ENCODE measurements at places on chromosomes 5 and 9. TPM values are rescaled to one million over a fixed set of nuclear protein-coding genes. Genes with fewer than 3 reads are reported as not detected.

The RIMOC1 gene
- total RNA-seq: 28.0 TPM

The DOLPP1 gene
- 28.4 TPM for total RNA-seq

DNA sequence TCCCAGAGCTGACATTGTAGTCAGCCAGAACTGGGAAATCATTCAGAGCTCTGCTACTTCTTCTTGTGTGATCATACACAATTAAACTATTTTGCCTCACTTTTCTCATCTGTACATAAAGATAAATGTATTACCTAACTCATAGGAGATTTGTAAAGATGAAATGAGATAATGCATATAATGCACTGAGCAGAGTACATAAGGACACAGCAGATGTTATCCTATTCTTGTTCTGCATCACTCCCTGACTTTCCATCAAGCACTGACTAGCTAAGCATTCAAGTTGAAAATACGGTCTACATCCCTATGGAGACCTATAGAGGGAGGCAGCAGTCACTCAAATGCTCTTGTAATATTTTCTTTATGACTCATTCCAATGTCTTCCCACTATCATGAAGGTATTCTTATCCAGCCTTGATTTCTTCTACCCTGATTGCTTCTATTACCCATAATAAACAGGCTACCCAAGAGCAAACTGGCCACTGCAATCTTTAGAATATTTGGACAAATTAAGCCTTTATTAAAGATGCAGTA is 16.3 kb upstream of the PRR16 start:
- no peak overlapping the region for H3K27ac ChIP-seq
- H3K4me1 ChIP-seq: no peaks in the 10 kb centered on the region
- H3K36me3 ChIP-seq: no peaks in the 10 kb centered on the region
- DNase-seq: no peak
- H3K27me3 ChIP-seq: peaks cover 2% of the 10 kb centered on the region
- H3K4me3 ChIP-seq: no peak overlapping the region

DNA sequence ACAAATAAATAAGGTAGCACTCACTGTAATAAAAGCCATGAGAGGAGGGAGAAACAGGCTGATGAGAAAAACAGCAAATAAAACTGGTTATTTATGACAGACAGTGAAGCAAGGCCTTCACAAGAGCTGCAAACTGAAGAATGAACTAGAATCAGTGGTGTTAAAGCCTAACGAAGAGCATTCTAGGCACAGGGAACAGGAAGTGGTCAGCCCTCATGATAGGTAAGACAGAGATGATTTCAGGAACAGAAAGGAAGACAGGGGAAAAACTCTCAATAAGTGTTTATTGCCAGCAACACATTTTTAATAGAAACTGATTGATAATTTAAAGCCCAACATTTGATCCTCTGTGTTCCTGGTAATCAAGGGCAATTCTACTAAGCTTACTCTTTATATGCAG is 124.5 kb downstream of the EDIL3 start:
- no peak overlapping the region for H3K27ac ChIP-seq
- H3K27me3 ChIP-seq: no peaks in the 10 kb centered on the region
- H3K4me1 ChIP-seq: no peaks in the 10 kb centered on the region
- H3K36me3 ChIP-seq: no peaks in the 10 kb centered on the region
- no peak overlapping the region for H3K4me3 ChIP-seq
- DNase-seq: no peak

- peaks cover 25% of the 10 kb centered on the region for H3K4me1 ChIP-seq
- no peaks in the 10 kb centered on the region for H3K27me3 ChIP-seq
- no peak overlapping the region for H3K4me3 ChIP-seq
- H3K27ac ChIP-seq: no peak overlapping the region
Observed at GRCh38 chr9:20466328-20467008, 155.8 kb downstream of the MLLT3 start.

DNA sequence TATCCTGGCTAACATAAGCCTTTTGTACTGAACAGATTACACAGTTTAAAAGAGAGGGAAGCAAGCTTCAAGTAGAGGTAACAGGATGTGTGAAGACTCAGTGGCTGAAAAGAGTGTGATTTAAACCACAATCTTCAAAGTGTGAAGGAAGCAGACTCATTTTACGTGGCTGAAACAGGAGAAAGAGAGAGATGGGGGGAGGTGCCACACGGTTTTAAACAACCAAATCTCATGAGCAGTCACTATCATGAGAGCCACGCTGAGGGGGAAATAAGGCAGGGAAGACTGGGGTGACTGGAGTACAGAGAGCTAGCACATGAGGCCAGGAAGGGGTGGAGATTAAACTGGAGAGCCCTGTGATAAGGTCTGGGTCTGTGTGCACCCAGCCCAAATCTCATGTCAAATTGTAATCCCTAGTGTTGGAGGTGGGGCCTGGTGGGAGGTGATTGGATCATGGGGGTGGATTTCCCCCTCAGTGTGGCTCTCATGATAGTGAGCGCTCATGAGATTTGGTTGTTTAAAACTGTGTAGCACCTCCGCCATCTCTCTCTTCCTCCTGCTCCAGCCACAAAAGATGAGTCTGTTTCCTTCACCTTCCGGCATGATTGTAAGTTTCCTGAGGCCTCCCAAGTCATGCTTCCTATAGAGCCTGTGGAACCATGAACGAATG is 318.6 kb upstream of the CD180 start:
- peak; percentile 34 for DNase-seq
- peak overlapping the region; percentile 37 for H3K27ac ChIP-seq
- peaks cover 7% of the 10 kb centered on the region for H3K36me3 ChIP-seq
- peaks cover 50% of the 10 kb centered on the region for H3K4me1 ChIP-seq
- H3K4me3 ChIP-seq: peak overlapping the region; percentile 13
- H3K27me3 ChIP-seq: peaks cover 7% of the 10 kb centered on the region

DNA sequence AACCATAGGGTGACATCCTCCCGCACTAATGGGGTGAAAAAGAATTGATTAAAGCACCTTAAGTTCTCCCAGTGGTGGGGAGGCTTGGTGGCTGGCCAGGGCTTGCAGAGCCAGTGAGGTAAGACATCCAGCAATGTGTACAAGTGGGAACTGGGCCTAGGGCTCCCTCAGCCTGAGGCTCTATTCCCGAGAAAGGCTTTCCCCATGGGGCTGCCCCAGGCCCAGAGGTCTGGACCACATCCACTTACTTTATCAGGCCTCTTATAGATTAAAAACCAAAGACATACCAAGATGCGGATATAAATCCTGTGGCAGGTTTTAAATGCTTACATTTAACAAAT is 35.3 kb downstream of the C5orf15 start:
- H3K4me1 ChIP-seq: peaks cover 54% of the 10 kb centered on the region
- H3K27ac ChIP-seq: peak overlapping the region; percentile 68
- peaks cover 2% of the 10 kb centered on the region for H3K27me3 ChIP-seq
- H3K4me3 ChIP-seq: no peak overlapping the region
- no peaks in the 10 kb centered on the region for H3K36me3 ChIP-seq
- DNase-seq: no peak

- H3K27ac ChIP-seq: no peak overlapping the region
- no peak overlapping the region for H3K4me3 ChIP-seq
- DNase-seq: no peak
- peaks cover 27% of the 10 kb centered on the region for H3K36me3 ChIP-seq
Observed at GRCh38 chr9:135951889-135952663, 9.1 kb downstream of the UBAC1 start.

- no peak overlapping the region for H3K27ac ChIP-seq
- no peak overlapping the region for H3K4me3 ChIP-seq
- peaks cover 11% of the 10 kb centered on the region for H3K36me3 ChIP-seq
Observed at GRCh38 chr5:179852993-179853547, 5.5 kb downstream of the MRNIP start.

- DNase-seq: no peak
- no peak overlapping the region for H3K27ac ChIP-seq
- H3K27me3 ChIP-seq: no peaks in the 10 kb centered on the region
- no peaks in the 10 kb centered on the region for H3K36me3 ChIP-seq
- H3K4me1 ChIP-seq: no peaks in the 10 kb centered on the region
Observed at GRCh38 chr9:11871852-11872251, 821.3 kb upstream of the TYRP1 start.

GRCh38 chr5:144203750-144204596 is 33.3 kb downstream of the KCTD16 start:
- DNase-seq: no peak
- no peaks in the 10 kb centered on the region for H3K4me1 ChIP-seq
- no peak overlapping the region for H3K27ac ChIP-seq
- H3K4me3 ChIP-seq: no peak overlapping the region
- H3K27me3 ChIP-seq: peaks cover 48% of the 10 kb centered on the region

DNA sequence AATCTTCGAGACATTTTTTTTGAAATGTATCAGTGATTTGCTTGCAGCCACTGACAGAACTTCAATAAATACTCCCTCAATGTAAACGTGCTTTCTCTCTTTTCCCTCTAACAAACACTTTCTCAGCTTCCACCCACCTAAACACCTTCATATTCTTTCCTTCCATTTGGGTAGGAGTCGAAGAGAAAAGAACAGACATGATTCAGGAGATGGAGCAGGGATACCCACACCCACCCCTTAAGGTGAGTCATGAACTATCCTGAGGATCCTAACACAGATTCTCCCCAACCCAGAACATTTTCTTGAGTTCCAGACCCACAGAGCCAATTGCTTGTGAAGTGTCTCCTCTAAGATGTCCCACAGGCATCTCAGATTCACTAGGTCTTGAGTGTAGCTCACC is 488.8 kb downstream of the CDK5RAP2 start:
- no peak for DNase-seq
- no peaks in the 10 kb centered on the region for H3K4me1 ChIP-seq
- no peaks in the 10 kb centered on the region for H3K36me3 ChIP-seq
- no peak overlapping the region for H3K4me3 ChIP-seq
- no peak overlapping the region for H3K27ac ChIP-seq

GRCh38 chr9:96040591-96041461 is 165.3 kb downstream of the ERCC6L2 start:
- peaks cover 8% of the 10 kb centered on the region for H3K36me3 ChIP-seq
- no peak overlapping the region for H3K27ac ChIP-seq
- no peak overlapping the region for H3K4me3 ChIP-seq
- no peaks in the 10 kb centered on the region for H3K4me1 ChIP-seq
- H3K27me3 ChIP-seq: peaks cover 6% of the 10 kb centered on the region

DNA sequence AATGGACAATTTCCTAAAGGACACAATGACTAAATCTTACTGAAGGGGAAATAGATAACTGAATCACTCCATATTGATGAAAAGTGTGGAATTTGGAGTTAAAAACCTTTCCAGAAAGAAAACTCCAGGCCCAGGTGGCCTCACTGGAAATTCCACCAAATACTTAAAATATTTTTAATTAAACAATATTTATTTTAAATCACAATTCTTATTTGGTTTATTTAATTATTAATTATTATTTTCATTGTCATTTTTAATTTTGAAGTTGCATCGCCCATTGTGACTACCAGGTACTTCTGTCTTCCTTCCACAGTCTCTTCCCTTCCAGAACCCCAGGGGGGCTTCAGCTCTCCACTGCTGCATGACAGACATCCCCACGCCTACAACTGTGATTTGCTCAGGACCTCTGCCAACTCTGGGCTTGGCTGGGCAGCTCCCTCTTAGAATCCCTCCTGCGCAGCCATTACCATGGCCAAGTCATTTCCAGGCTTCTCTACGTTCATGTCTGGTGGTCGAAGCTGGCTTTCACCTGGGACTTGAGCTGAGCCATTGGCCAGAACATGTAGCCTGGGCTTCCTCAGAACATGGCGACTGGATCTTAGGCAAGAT is 16.4 kb upstream of the GADD45G start:
- H3K27ac ChIP-seq: no peak overlapping the region
- no peak overlapping the region for H3K4me3 ChIP-seq
- no peaks in the 10 kb centered on the region for H3K36me3 ChIP-seq

DNA sequence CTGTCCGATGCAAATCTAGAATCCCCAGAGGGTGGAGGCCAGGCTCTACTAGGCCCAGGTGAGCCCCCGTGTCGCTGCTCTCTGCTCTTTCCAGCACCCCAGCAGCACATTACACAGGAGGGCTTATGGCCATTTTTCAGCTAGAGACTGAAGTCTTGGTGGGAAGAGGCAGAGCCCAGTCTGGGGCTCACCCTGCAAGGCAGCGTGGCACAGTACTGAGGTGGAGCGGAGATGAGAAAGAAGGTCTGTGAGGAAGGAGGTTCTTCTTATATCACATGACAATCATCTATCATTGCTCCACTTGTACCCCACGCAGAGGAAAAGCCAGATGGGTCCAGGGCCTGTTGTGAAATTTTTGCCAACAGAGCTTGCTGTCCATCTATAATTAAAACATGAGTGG is 10.0 kb upstream of the KIF12 start:
- DNase-seq: no peak
- H3K27ac ChIP-seq: no peak overlapping the region
- no peaks in the 10 kb centered on the region for H3K4me1 ChIP-seq

GRCh38 chr5:100761192-100761591 is 141.9 kb downstream of the ST8SIA4 start:
- H3K36me3 ChIP-seq: no peaks in the 10 kb centered on the region
- DNase-seq: no peak
- H3K4me3 ChIP-seq: no peak overlapping the region
- peaks cover 14% of the 10 kb centered on the region for H3K27me3 ChIP-seq
